Pericardium fibroblast (primary cell): ENCODE measurements at places on chromosomes 16 and 17. TPM values are rescaled to one million over a fixed set of nuclear protein-coding genes. Genes with fewer than 3 reads are reported as not detected.

Gene TPSG1
- not detected in 2 replicates for total RNA-seq

Gene TRIM37
- 15.4 and 26.5 TPM in 2 replicates for total RNA-seq

Gene KRT20
- total RNA-seq = not detected in 2 replicates

Gene PRSS8
- 0.12 and 0.51 TPM in 2 replicates for total RNA-seq

Gene TMEM238L
- total RNA-seq = not detected in 2 replicates

Gene TLCD3A
- 12.3 and 17.8 TPM in 2 replicates for total RNA-seq

Gene TMEM94
- total RNA-seq = 41.0 and 41.5 TPM in 2 replicates

Gene FOXJ1
- total RNA-seq = not detected in 2 replicates

Gene MPP2
- 2.6 TPM in 2 replicates for total RNA-seq

Gene CORO7
- total RNA-seq = 8.2 and 18.6 TPM in 2 replicates

Gene CCL11
- total RNA-seq = not detected in 2 replicates

Gene SEZ6
- total RNA-seq = not detected in 2 replicates

Gene AURKB
- 0.47 and 0.94 TPM in 2 replicates for total RNA-seq

Gene FAM222B
- total RNA-seq = 7.3 and 10.5 TPM in 2 replicates

Gene LRRC36
- total RNA-seq = not detected in 2 replicates

Gene BRIP1
- total RNA-seq = 0.17 and 0.70 TPM in 2 replicates
